ENCODE measurements at places on chromosomes 5 and 9. TPM values are rescaled to one million over a fixed set of nuclear protein-coding genes. Genes with fewer than 3 reads are reported as not detected.

Gene SLC36A2
- total RNA-seq: not detected

Gene CD180
- not detected for total RNA-seq

Gene PCDHA5
- 0.08 TPM for total RNA-seq

Gene MARVELD2
- 0.53 TPM for total RNA-seq

Gene CCL27
- 0.47 TPM for total RNA-seq

Gene FIBCD1
- 2.4 TPM for total RNA-seq

Gene SPINK13
- not detected for total RNA-seq

Gene ZDHHC11B
- total RNA-seq: 0.12 TPM

Gene SPINK1
- 0.68 TPM for total RNA-seq

Gene DMGDH
- 0.68 TPM for total RNA-seq

Gene TMEM252
- total RNA-seq: not detected

Gene FOXD4L3
- total RNA-seq: not detected

Gene PDZD2
- total RNA-seq: 0.23 TPM

Gene IL9
- not detected for total RNA-seq

Gene LRRC19
- total RNA-seq: not detected

Gene SHISAL2B
- total RNA-seq: not detected

Gene GABRA6
- total RNA-seq: not detected

Gene NUP214
- total RNA-seq: 7.0 TPM

Gene RMI1
- total RNA-seq: 3.0 TPM

Gene PCDHGA5
- 0.98 TPM for total RNA-seq

Gene MOB3B
- total RNA-seq: 0.15 TPM

Gene ADAMTS19
- total RNA-seq: not detected

Gene PGM5
- total RNA-seq: 44.2 TPM

Gene ALDH7A1
- total RNA-seq: 43.2 TPM

Gene UNC5A
- under 0.01 TPM for total RNA-seq

Gene FOCAD
- total RNA-seq: 121 TPM

Gene ZDHHC12
- total RNA-seq: 28.6 TPM

Gene PCAT7
- total RNA-seq: 0.23 TPM

Gene PRDM9
- not detected for total RNA-seq
